ENCODE measurements at places on chromosomes 13 and 19. TPM values are rescaled to one million over a fixed set of nuclear protein-coding genes. Genes with fewer than 3 reads are reported as not detected.

ITGBL1 gene
- total RNA-seq = 179 TPM

CEACAM1 gene
- 2.2 TPM for total RNA-seq

TRPM4 gene
- total RNA-seq = 48.3 TPM

C19orf73 gene
- not detected for total RNA-seq

KLHL1 gene
- not detected for total RNA-seq

INSL3 gene
- not detected for total RNA-seq

KCNRG gene
- total RNA-seq = 2.0 TPM

GRCh38 chr13:29936051-29936813 is 85.8 kb upstream of the UBL3 start:
- H3K4me3 ChIP-seq = peak overlapping the region; percentile 28
- H3K27me3 ChIP-seq = no peaks in the 10 kb centered on the region
- no peak overlapping the region for H3K27ac ChIP-seq
- H3K36me3 ChIP-seq = no peaks in the 10 kb centered on the region

DNA sequence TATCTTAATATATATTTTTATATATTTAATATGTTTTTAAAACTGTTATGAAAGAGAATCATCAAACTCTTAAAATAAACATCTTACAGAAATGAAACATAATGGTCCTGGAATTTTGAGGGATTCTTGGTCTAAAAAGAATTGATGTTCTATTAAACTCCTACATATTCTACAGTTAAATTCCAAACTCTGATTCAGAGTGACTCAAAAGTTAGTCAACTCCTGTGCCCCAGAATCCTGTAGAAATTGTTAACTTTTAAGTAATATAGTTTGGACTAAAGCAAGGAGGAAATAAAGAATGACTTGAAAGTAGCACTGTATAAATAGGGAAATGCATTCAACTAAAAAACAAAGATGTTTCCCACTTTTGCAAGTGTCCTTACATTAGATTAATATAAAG is 47.7 kb downstream of the FNDC3A start:
- no peak for DNase-seq
- no peak overlapping the region for H3K27ac ChIP-seq
- no peaks in the 10 kb centered on the region for H3K27me3 ChIP-seq
- no peak overlapping the region for H3K4me3 ChIP-seq

DNA sequence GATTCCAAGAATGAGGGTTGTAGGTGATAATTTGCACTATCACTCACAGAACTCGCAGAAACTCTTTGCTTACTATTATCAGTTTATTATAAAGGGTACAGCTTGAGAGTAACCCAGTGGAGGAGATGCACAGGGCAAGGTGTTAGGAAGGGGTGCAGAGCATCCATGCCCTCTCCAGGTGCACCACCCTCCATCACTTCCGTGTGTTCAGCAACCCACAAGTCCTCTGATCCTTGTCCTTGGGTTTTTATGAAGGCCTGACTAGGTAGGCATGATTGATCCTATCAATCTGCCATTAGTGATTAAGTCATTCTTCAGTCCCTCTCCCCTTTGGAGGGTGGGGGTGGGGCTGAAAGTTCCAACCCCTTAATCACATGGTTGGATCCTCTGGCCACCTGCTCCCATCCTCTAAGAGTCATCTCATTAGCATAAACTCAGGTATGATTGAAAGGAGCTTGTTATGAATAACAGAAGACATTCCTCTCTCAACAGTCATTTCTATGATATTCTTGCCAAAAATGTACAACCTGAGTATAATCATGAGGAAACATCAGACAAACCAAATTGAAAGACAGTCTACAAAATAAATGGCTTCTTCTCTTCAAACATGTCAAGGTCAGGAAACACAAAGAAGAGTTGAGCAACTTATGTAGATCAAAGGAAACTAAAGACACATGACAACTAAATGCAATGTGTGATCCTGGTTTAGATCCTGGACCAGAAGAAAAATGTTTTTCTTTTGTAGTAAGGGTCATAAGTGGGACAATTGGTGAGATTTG is 225.4 kb downstream of the PCCA start:
- no peaks in the 10 kb centered on the region for H3K27me3 ChIP-seq
- H3K36me3 ChIP-seq = peaks cover 5% of the 10 kb centered on the region
- H3K4me3 ChIP-seq = no peak overlapping the region
- no peak for DNase-seq
- no peaks in the 10 kb centered on the region for H3K4me1 ChIP-seq

DNA sequence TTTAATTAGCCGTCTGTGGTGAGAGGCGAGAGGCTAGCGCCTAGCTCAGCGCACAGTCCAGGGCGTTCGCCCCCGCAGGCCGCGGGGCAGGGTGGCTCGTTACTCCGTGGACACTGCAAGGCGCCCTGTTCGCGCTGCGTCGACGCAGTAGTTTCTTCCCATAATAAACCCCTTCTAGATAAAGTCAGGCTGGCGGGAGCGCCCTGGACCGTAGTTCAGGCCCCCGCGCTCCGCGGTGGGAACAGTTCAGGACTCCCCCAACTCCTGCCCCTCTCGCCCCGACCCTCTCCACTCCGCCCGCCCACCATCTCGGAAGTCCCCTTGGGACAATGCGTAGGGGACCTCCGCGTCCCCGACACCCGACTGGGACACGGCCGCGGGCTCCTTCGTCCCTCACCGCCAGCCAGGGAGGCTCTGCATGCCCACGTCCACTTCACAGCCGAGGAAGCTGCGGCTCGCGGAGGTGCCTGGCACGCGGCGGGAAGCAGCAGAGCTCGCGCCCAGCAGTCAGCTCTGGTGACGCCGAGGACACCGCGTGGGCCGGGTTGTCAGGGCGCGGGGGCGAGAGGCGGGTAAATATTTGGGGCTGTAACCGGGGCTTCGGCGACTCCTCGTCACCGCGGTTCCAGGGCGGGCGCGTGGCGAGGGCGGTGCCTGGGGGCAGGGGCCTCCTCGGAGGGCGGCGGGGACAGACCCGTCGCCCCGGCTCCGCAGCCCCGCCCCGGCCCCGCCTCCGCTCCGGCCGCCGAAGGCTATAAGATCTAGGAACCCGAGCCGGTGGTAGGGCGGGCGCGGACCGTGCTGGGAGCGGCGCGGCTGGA is at the start of gene RGCC:
TSS of gene RGCC (plus strand) at position 783 of the 821 bp plus-strand sequence. CDS start 158 bp downstream, outside the sequence.
- peaks cover 23% of the 10 kb centered on the region for H3K4me1 ChIP-seq
- no peaks in the 10 kb centered on the region for H3K27me3 ChIP-seq
- no peaks in the 10 kb centered on the region for H3K36me3 ChIP-seq
- H3K4me3 ChIP-seq = peak within 1 kb of the TSS; percentile 92
- peak within 1 kb of the TSS; percentile 67 for H3K27ac ChIP-seq

DNA sequence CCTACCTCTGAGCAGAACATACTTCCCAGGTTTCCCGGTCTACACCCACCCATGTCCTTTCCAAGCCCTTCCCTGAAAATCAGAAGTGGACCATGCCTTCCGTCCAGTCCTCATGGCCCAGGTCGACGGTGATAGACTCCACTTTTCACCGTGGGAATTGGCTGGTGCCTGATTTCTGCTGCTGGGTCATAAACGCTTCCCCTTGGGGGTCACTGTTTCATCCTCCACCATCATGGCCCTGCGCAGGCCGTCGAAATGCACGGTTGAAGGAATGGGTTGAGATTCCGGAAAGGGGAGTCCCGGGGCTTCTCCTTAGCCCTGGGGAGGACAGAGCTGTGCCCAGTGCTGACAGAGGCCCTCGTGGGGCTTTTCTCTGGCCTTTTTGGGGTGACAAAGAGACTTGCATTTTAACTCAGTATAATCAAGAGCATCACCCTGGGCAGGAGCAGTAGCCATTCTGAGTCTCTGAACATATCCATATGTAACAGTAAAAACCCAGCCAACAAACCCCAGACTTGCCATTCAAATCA is 75.5 kb downstream of the SOX1 start:
- no peak overlapping the region for H3K4me3 ChIP-seq
- no peaks in the 10 kb centered on the region for H3K27me3 ChIP-seq
- no peak for DNase-seq
- H3K27ac ChIP-seq = no peak overlapping the region
- no peaks in the 10 kb centered on the region for H3K4me1 ChIP-seq

GRCh38 chr13:97256343-97256783 is 34.2 kb downstream of the MBNL2 start:
- no peaks in the 10 kb centered on the region for H3K36me3 ChIP-seq
- DNase-seq = no peak
- H3K27ac ChIP-seq = peak overlapping the region; percentile 75
- H3K4me1 ChIP-seq = peaks cover 75% of the 10 kb centered on the region
